Thyroid gland (tissue), 4 donors: ENCODE measurements at places on chromosomes 7 and 10. TPM values are rescaled to one million over a fixed set of nuclear protein-coding genes. Genes with fewer than 3 reads are reported as not detected.

DNA sequence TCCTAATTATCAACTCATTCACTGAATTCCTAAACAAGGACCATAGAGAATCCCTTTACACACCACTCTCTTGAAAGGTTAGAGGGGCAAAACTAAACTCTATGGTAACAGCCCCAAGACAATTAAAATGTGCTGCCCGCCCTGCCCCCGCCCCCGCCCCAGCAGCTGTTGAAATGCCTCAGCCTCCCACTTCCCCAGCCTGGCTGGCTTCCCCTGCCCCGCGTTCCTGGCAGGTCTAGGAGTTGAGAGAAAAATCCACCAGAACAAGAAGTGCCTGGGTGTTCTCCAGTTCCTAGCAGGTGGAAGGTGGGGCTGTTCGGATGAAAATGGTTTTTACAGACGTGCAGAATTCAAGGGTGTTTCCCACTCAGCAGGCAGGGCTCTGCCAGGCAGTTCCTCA is 109.5 kb upstream of the ZEB1 start:
- H3K27ac ChIP-seq: no peak overlapping the region
- no peak for DNase-seq
- H3K4me1 ChIP-seq: no peaks in the 10 kb centered on the region
- no peaks in the 10 kb centered on the region for H3K27me3 ChIP-seq
- no peak overlapping the region for H3K4me3 ChIP-seq

GRCh38 chr10:77321838-77322237 is 315.8 kb downstream of the KCNMA1 start:
- no peaks in the 10 kb centered on the region for H3K27me3 ChIP-seq
- H3K27ac ChIP-seq: no peak overlapping the region
- H3K4me1 ChIP-seq: peaks cover 5% of the 10 kb centered on the region
- no peak overlapping the region for H3K4me3 ChIP-seq
- no peak for DNase-seq

DNA sequence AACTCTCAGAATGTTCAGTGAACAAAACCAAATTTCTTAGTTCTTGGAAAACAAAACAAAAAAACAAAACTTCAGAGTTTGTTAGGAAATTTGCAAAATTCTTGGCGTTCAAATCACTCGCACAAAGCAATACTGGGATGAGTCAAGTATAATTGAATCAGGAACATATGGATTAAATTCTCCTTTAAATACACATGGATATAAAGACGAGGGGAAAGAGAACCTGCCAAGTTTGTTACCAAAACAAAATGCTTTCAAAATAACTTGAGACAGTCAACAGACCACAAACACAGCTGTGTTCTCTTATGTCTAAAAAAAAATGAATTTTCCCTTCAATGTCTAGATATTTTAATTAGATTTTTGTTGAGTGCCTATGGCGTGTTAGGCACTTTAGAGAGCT is 93.5 kb upstream of the MPP7 start:
- no peaks in the 10 kb centered on the region for H3K36me3 ChIP-seq
- no peak overlapping the region for H3K4me3 ChIP-seq
- no peaks in the 10 kb centered on the region for H3K27me3 ChIP-seq
- DNase-seq: no peak

DNA sequence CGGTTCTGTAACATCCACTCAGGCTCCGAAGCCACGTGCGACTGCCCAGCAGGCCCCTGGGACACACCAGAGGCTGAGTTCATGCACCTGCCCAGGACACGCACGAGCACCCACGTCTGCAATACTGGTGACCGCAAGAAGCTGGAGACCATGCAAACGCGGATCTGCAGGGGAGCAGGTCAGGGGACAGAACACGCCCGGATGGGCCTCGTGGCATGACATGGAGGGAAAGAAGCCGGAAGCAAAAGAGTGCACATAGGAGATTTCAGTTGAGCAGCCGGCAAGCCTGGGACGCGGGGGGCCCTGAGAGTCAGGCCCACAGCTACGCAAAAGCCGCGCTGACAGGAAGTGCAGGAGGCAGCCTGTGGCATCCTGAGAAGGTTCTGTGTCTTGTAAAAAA is 73.7 kb downstream of the FOXL3 start:
- H3K4me3 ChIP-seq: no peak overlapping the region
- no peaks in the 10 kb centered on the region for H3K36me3 ChIP-seq
- no peak overlapping the region for H3K27ac ChIP-seq

DNA sequence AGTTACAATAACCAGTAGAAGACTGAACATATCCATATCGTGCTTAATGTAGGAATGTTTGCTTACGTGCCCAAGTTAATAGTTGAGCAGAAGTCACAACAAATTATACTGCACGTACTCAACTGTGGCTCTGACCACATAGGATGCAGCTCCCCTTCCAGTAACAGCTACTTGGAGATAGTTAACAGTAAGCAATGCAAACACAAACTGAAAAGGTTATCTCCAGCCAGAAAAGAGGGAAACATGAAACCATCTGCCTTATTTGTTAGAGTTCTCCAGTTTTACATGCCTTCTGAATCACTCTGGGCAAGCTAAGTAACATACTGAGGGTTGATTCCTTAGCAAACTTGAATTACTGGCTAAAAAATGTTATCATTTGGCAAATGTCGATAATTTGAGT is 9.8 kb downstream of the DHX32 start:
- H3K4me3 ChIP-seq: no peak overlapping the region
- H3K4me1 ChIP-seq: no peaks in the 10 kb centered on the region
- H3K27ac ChIP-seq: no peak overlapping the region
- no peak for DNase-seq
- no peaks in the 10 kb centered on the region for H3K27me3 ChIP-seq

DNA sequence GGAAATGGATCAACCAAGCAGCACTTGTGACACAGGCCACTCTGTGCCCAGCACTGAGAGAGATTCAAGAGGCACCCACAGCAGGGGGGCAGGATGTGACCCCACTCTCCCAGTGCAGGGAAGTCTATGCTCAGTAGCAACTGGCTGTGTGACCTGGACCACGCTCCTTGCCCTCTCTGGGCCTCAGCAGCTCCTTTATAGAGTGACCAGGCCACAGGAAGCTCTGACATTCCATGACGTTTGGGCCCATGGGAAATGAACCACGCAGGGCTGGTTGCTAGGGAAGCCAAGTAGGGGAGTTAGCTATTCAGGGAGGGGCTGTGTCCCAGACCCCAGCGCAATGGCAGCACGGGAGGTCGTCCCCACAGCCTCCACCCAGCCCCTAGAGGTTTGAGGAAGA is 232.6 kb downstream of the USP6NL start:
- DNase-seq: no peak
- no peaks in the 10 kb centered on the region for H3K36me3 ChIP-seq

Gene ADCY1
- 8.0 TPM for total RNA-seq

Gene HTR5A
- not detected for total RNA-seq

Gene SLC16A9
- total RNA-seq: 35.6 TPM

Gene CAMK2B
- total RNA-seq: 19.3 TPM

Gene LIPJ
- not detected for total RNA-seq

Gene PDAP1
- 112 TPM for total RNA-seq
